Smooth muscle cell of the coronary artery (primary cell): ENCODE measurements at places on chromosomes 11 and 22. TPM values are rescaled to one million over a fixed set of nuclear protein-coding genes. Genes with fewer than 3 reads are reported as not detected.

Gene CCDC89
- 2.6 and 5.6 TPM in 2 replicates for total RNA-seq

Gene SPI1
- total RNA-seq: not detected in 2 replicates

Gene TRMU
- 26.4 and 32.5 TPM in 2 replicates for total RNA-seq

Gene POU2F3
- total RNA-seq: not detected in 2 replicates

Gene C1QTNF5
- total RNA-seq: 10.6 and 11.6 TPM in 2 replicates

Gene SCGB1D2
- not detected in 2 replicates for total RNA-seq

Gene TEAD1
- 24.8 and 56.9 TPM in 2 replicates for total RNA-seq

Gene PNPLA5
- total RNA-seq: not detected in 2 replicates

Gene CYTH4
- total RNA-seq: 0.08 and 0.23 TPM in 2 replicates

Gene FAM83F
- under 0.01 TPM in 1 of 2 replicates, not detected in the other for total RNA-seq

Gene OR2AG1
- total RNA-seq: not detected in 2 replicates

Gene CCDC15
- total RNA-seq: 0.23 and 0.90 TPM in 2 replicates

Gene IFITM10
- 0.82 and 2.5 TPM in 2 replicates for total RNA-seq

Gene PRDM11
- 4.2 and 4.6 TPM in 2 replicates for total RNA-seq

Gene SNX32
- total RNA-seq: 1.1 and 4.3 TPM in 2 replicates

Gene ISX
- not detected in 2 replicates for total RNA-seq

Gene TPBGL
- total RNA-seq: not detected in 2 replicates

Gene F2
- total RNA-seq: 0.08 TPM in 1 of 2 replicates, not detected in the other

Gene CHRM1
- not detected in 2 replicates for total RNA-seq
